ENCODE measurements at places on chromosomes 2 and 18.

- no peak for DNase-seq
Measured at GRCh38 chr2:53173698-53174455, 593.7 kb upstream of the CHAC2 start.

GRCh38 chr2:181318504-181319280 is 138.5 kb upstream of the ITGA4 start:
- DNase-seq, result no peak

GRCh38 chr2:127523269-127523939 is 2.9 kb downstream of the IWS1 start:
- no peak for DNase-seq

DNA sequence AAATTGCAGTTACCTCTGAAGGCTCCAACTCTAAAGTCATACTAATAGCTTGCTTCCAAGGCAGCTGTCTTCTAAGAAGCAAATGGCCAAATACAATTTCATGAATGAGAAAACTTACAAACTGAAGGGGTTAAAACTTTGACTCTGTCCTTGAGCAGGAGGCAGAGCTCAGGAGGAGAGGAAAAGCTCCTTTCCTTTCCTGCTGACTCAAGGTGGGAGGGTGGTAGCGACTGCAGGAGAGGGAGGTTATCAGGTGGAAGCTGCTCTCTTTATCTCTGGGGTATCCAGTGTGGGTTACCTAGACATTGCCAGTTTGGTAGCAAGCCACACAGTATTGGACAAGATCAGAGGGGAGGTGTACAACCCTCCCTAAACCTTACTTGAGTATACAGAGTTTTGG is 2.7 kb upstream of the EFEMP1 start:
- no peak for DNase-seq

DNA sequence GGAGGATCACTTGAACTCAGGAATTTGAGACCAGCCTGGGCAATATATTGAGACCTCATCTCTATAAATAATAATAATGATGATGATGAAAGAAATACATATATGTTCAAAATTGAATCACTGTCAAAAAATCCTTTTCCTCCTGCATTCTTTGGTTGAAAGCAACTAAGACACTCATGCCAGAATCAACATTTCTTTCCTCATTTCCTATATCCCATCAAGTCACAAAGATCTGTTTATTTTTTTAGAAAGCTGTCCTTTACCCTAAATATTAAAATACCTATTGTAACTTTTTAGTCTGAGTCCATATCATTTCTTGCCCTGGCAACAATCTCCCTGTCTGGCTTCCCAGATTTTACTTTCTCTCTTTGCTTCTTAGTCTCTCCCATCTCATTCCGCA is 31.8 kb upstream of the PPP4R3B start:
- no peak for DNase-seq

DNA sequence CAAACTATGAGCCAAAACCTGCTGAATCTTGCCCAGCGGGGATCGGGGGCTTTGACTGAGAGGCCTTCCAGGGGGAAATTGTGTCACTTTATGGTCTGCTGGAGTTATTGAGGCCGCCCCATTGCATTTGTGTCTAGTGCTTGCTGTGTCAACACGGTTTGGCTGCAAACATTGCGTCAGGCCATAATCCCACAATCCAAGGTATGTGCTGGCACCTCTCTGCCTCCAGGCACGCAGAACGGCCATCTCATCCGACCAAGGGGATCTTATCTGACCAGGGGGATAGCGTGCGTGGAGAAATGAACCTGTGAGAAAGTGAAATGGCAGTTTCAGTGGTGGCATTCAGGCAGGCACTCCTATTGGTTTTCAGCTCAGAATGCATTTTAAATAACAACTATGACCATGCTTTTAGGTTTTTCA is 18.1 kb upstream of the LYPD6B start:
- DNase-seq, result no peak

All from stimulated activated CD8-positive, alpha-beta memory T cell treated with anti-CD3 and anti-CD28 coated beads, Interleukin-4, amount 100 ng/mL, for 48 hours (primary cell).